ENCODE measurements at places on chromosomes 6 and 20. TPM values are rescaled to one million over a fixed set of nuclear protein-coding genes. Genes with fewer than 3 reads are reported as not detected.

The GJA1 gene
- total RNA-seq = 17.5 TPM

The APOM gene
- 2.2 TPM for total RNA-seq

The TFAP2D gene
- not detected for total RNA-seq

The MICB gene
- 0.31 TPM for total RNA-seq

The CALHM4 gene
- not detected for total RNA-seq

The HLA-DQB2 gene
- total RNA-seq = not detected

The SRPK1 gene
- total RNA-seq = 139 TPM

The PTK6 gene
- not detected for total RNA-seq

The TNFRSF21 gene
- total RNA-seq = 41.9 TPM

The BACH2 gene
- 106 TPM for total RNA-seq

The ZNF512B gene
- 21.0 TPM for total RNA-seq

The C20orf141 gene
- not detected for total RNA-seq

The SYTL3 gene
- 2.5 TPM for total RNA-seq

The OPRL1 gene
- 11.0 TPM for total RNA-seq

The ADAM33 gene
- 3.8 TPM for total RNA-seq

The CASS4 gene
- 0.31 TPM for total RNA-seq

The GSTA1 gene
- total RNA-seq = not detected

The ADGRB3 gene
- 165 TPM for total RNA-seq

The ZFP57 gene
- not detected for total RNA-seq

The ACSS1 gene
- total RNA-seq = 10.3 TPM

The DOK5 gene
- 259 TPM for total RNA-seq

The E2F1 gene
- total RNA-seq = 3.4 TPM

The GJA10 gene
- not detected for total RNA-seq

The LYRM4 gene
- 20.7 TPM for total RNA-seq

The HNF4A gene
- total RNA-seq = not detected

The CNKSR3 gene
- total RNA-seq = 5.0 TPM

The SERPINB6 gene
- total RNA-seq = 16.9 TPM

The ID4 gene
- total RNA-seq = 82.0 TPM

The ITCH gene
- total RNA-seq = 78.3 TPM
